Stimulated activated CD4-positive, alpha-beta T cell treated with anti-CD3 and anti-CD28 coated beads, Interleukin-15, amount 100 ng/mL, for 1 hour (primary cell): ENCODE measurements at places on chromosomes 6 and 20.

- DNase-seq, result no peak
Observed at GRCh38 chr6:88161940-88162339, 4.2 kb downstream of the CNR1 start.

- no peak for DNase-seq
Observed at GRCh38 chr6:142413111-142413510, 111.3 kb downstream of the ADGRG6 start.

DNA sequence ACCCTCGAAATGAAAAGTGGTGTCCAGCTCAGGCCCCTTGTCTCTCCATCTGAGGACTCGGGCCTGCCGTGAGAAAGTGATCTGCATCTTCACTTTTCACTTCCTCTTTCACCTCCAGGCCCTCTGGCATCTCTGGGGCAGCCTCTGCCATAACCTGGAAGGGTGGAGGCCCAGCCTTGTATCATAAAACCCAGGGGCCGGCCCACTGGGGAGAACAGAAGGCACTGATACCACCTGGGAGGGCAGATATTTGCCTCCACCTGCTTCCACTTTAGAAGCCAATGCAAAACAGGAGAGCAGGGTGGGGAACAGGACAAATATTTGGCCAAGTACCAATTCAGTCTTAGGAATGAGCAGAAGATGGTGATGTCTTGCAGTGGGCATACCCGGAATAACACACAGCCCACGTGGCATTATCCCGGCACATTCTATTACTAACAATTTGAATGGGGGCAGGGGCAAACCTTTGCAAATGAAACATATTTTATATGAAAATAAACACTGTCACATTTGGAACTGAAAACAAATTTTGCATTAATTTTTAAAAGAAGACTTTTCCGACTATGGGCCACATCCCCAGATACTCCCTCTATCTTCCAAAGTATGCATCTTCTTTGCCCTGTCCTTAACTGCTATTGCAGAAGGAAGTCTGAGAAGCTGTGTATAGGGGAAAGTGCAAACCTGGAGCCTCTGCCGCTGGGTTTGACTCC lies 69.2 kb upstream of the TBC1D7 start:
- DNase-seq, result no peak

GRCh38 chr20:52379723-52380336 lies 188.3 kb upstream of the ZFP64 start:
- no peak for DNase-seq

- DNase-seq, result no peak
Observed at GRCh38 chr20:25254571-25254970, 6.7 kb downstream of the PYGB start.

DNA sequence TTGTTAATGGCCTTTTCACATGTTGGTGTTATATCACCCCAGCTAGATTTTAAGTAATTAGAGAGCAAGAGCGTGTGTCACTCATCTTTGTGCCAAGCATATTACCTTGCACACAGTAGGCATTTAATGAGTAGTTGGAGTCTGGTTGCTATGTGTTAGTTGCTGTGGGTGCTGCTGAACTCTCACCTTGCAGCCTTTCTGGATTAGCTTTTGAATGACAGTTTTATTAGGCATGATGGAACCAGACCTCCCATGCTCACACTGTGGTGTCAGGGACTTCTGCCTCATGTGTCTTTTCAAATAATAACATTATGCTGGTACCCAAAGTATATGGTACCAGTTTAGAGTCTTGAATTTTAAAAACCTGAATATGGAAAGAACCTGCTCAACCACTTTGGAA lies 55.9 kb downstream of the TRAF3IP2 start:
- DNase-seq, result no peak

DNA sequence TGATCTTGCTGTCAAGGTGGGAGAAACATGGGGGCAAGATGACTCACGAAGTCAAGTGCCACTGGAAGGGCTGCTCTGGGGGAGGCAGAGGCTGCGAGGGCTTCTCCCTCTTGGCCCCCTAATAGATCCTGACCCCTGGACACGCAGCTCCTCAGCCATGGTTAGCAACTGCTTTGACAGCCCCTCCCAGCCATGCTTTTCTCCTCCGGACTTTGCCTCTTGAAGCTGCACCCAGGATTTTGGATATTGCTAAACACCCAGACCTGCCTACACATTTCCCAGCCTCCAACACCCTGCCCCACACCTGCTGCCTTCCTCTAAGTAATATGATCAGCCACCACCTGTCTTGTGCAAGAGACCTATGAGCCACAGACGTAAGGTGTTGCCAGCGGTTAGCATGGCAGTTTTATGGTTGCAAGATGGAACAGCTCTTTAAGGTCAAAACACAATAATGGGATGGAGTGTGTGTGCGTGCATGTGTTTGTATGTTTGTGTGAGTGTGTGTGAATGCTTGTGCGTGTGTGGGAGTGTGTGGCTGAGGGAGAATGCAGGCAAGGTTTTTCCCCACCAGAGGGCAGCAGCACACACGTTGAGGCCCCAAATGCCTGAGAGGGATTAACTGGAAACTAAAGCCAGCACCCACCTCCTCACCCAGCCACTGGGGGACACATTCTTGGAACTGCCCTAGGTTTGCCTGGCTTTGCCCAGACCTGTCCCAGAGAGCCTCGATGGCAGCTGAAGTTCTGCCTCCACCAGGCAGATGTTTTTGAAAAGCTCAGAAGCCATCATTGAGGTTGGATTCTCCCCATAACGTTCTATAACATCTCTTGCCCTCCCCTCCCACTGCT lies 2.5 kb downstream of the IP6K3 start:
- DNase-seq, result peak; percentile 60

- no peak for DNase-seq
Observed at GRCh38 chr6:86355271-86355670, 582.1 kb upstream of the HTR1E start.
